ENCODE measurements at places on chromosomes 1 and 21. TPM values are rescaled to one million over a fixed set of nuclear protein-coding genes. Genes with fewer than 3 reads are reported as not detected.

DNA sequence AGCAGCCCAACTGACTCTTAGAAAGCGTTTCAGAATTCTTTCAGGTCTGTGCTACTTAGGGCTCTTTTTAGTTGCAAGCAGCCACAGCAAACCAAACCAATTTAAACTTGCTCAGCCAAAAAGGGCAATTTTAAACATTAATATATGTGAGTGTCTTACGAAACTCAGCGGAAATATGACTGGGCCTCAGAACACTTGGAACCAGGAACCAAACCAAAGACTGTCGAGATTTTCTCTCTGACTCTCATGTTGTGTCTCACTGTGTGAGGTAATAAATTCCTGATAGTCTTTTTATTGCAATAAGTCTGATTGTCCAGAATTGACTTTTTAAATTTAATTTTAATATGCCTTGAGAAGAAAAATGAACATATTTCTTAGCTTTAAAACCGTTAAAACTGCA, 122.3 kb downstream of the SYF2 start:
- H3K27ac ChIP-seq, result no peak overlapping the region
- no peaks in the 10 kb centered on the region for H3K36me3 ChIP-seq
- H3K4me3 ChIP-seq, result no peak overlapping the region
- ATAC-seq, result no peak
- no peaks in the 10 kb centered on the region for H3K4me1 ChIP-seq
- peaks cover 34% of the 10 kb centered on the region for H3K27me3 ChIP-seq

Gene MX2
- total RNA-seq, result 7.3 TPM

DNA sequence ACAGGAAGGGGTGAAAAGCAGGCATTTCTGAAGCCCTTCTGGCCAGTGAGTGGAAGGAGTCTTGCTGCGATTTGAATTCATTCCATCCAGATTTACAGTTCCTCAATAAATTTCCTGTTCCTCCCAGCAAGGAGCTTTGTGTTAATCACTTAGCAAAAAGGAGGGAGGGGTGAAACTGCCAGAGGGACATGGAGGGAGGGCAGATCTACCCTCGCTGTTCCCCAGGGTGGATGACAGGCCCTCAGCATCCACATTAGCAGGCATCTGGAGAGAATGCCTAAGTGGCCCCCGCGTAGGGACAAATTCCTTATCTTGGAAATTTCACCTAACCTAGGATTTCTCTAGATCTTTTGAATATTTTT, 1.2 kb downstream of the ETV3 start:
- H3K36me3 ChIP-seq, result peaks cover 40% of the 10 kb centered on the region
- H3K27me3 ChIP-seq, result no peaks in the 10 kb centered on the region
- no peak for ATAC-seq
- peaks cover 3% of the 10 kb centered on the region for H3K4me1 ChIP-seq

GRCh38 chr1:213418268-213419071, 367.4 kb downstream of the RPS6KC1 start:
- H3K4me3 ChIP-seq, result no peak overlapping the region
- H3K27ac ChIP-seq, result no peak overlapping the region
- no peak for ATAC-seq

DNA sequence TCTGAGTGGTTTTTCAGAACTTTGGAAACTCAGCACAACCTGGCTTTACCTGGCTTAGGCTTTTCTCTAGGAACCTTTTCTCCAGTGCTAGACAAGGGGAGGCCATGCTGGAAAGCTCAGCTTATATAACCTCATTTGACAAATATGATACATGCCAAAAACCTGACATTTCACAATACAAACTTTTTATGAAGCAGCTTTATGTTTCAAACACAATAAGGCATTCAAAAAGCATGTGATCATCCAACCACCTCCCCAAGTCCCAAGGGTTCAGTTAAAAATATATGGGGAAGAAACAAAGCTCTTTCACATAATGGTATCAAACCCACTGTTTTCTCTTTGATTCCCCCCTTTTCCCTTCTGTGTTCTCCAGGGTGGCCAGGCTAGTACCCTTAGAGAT, 63.7 kb downstream of the ZC3H11B start:
- ATAC-seq, result no peak
- H3K36me3 ChIP-seq, result no peaks in the 10 kb centered on the region
- H3K27ac ChIP-seq, result no peak overlapping the region
- no peaks in the 10 kb centered on the region for H3K4me1 ChIP-seq

DNA sequence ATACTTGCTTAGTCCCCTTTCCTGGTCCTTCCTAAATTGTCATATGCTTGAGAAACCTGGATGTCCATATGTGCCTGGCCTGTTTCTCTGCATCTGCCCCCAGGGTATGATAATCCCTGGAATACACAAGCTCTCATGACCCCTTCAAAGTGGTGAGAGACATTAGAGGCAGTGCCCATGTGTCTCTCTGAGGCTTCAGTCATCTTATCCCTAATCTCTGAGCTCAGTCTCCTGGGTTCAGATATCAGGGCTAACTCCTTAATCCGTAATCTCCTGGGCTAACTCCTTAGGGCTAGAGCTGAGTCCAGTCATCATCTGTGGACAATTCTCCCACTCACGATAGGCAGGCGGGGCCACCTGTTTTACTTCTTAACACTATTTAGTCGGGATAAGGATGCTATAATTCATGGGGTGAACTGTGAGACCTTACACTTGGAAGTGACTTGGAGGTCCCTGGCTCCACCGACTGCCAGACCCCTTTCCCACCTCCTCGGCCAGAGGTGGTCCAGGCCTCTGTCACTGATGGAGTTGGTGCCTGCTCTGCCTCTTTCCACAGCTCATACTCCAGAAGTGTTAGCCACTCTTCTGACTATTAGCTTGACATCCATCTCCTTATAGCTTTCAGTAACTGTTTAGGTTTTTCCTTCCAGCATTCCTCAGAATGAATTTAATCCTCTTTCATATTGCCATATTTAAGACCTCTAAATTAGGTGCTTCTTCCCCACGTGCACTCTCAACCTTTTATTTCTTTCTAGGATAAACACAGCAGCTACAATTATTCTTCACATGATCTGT, 22.7 kb downstream of the CCN1 start:
- H3K4me1 ChIP-seq, result peaks cover 36% of the 10 kb centered on the region
- H3K4me3 ChIP-seq, result no peak overlapping the region
- H3K36me3 ChIP-seq, result no peaks in the 10 kb centered on the region
- ATAC-seq, result no peak
- no peaks in the 10 kb centered on the region for H3K27me3 ChIP-seq

- H3K36me3 ChIP-seq, result no peaks in the 10 kb centered on the region
- ATAC-seq, result no peak
Measured at GRCh38 chr1:59007820-59008598, 224.2 kb upstream of the JUN start.

GRCh38 chr1:55056632-55056992, 17.3 kb downstream of the PCSK9 start:
- no peaks in the 10 kb centered on the region for H3K36me3 ChIP-seq
- H3K27ac ChIP-seq, result no peak overlapping the region
- peaks cover 12% of the 10 kb centered on the region for H3K4me1 ChIP-seq
- no peaks in the 10 kb centered on the region for H3K27me3 ChIP-seq

Gene LRP8
- 1.9 TPM for total RNA-seq

Gene AMY2B
- 31.4 TPM for total RNA-seq

- H3K27ac ChIP-seq, result no peak overlapping the region
- no peaks in the 10 kb centered on the region for H3K36me3 ChIP-seq
- peak overlapping the region; percentile 43 for H3K4me3 ChIP-seq
- peaks cover 53% of the 10 kb centered on the region for H3K27me3 ChIP-seq
Measured at GRCh38 chr1:17118706-17119075, 560 bp downstream of the PADI2 start.

- H3K4me1 ChIP-seq, result peaks cover 3% of the 10 kb centered on the region
- peaks cover 27% of the 10 kb centered on the region for H3K36me3 ChIP-seq
- H3K27ac ChIP-seq, result peak overlapping the region; percentile 46
- H3K27me3 ChIP-seq, result no peaks in the 10 kb centered on the region
- H3K4me3 ChIP-seq, result no peak overlapping the region
- ATAC-seq, result no peak
Measured at GRCh38 chr1:10057343-10057742, 24.6 kb downstream of the UBE4B start.

Gene SPATA21
- total RNA-seq, result 3.6 TPM

GRCh38 chr1:87167848-87168525, 160.7 kb upstream of the LMO4 start:
- no peaks in the 10 kb centered on the region for H3K4me1 ChIP-seq
- no peak overlapping the region for H3K27ac ChIP-seq
- H3K36me3 ChIP-seq, result no peaks in the 10 kb centered on the region
- no peak overlapping the region for H3K4me3 ChIP-seq
- no peaks in the 10 kb centered on the region for H3K27me3 ChIP-seq

DNA sequence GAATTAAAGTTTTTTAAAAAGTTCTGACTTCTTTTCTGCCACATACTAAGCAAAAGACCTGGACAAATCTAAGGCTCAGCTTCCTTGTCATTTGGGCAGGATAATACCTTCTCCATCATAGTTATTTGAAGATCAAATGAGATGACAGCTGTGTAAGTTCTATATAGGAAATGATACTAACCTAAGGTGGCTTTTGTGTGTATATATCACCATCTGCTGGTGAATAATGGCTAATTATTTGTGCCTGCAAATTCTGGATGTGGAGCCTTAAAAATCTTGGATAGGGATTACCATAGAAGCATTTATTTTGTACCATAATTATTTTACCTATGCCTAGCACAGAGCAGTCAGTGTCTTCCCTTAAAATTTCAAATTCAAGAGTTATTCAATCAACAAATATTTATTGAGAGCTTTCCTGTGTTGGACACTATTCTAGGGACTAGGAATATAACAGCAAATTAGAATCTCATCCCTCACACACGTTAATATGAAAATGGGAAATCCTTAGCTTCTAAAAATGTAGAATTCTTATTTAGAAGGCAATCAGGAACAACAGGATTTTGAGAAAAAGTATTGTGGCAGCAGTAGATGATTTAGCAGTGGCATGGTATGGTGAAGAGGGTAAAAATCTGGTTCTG, 89.8 kb downstream of the TMEM200B start:
- ATAC-seq, result no peak
- no peak overlapping the region for H3K4me3 ChIP-seq
- H3K27ac ChIP-seq, result no peak overlapping the region
- H3K4me1 ChIP-seq, result no peaks in the 10 kb centered on the region

Gene DENND2C
- total RNA-seq, result 5.3 TPM

Gene LGALS8
- 56.0 TPM for total RNA-seq

DNA sequence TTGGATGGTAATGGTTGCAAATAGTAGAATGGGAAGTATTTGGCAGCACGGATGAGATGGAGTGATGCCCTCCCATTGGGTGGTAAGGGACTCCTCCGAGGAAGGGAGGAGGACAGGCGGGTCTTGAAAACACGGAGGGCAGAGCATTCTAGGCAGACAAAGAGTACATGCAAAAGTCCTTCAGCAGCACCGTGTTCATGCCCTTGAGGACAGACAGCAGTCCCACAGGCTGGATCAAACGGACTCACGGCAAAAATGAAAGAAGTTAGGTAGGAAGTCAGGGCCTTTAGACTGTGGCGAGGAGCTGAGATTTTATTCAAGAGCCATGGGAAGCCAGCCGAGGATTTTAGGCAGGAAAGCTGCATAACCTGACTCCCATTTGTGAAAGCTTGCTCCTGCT, 253.9 kb downstream of the RHOU start:
- peak overlapping the region; percentile 64 for H3K27ac ChIP-seq
- no peaks in the 10 kb centered on the region for H3K36me3 ChIP-seq
- H3K27me3 ChIP-seq, result no peaks in the 10 kb centered on the region
- no peak overlapping the region for H3K4me3 ChIP-seq
- no peak for ATAC-seq

DNA sequence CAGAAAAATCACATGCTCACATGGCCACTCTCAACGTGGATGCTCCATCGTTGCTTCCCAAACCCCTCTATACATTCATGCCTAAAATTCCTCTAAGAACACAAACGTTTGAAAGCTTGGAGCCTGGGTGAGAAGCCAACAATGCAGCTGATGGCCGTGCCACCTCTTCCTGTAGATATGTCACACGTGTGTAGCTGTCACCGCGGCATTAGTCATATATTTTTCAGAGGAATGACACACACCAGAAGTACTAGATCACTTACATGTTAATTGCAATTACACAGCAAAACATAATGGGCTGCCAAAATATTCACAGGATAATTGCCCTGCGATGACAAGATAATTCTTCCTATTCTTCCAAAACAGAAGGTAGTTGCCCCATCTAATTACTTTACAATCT, 112.7 kb upstream of the BACE2 start:
- H3K4me3 ChIP-seq, result no peak overlapping the region
- H3K27me3 ChIP-seq, result peaks cover 6% of the 10 kb centered on the region
- no peaks in the 10 kb centered on the region for H3K4me1 ChIP-seq

- no peaks in the 10 kb centered on the region for H3K4me1 ChIP-seq
- H3K36me3 ChIP-seq, result no peaks in the 10 kb centered on the region
- no peak for ATAC-seq
- H3K4me3 ChIP-seq, result no peak overlapping the region
- no peak overlapping the region for H3K27ac ChIP-seq
- H3K27me3 ChIP-seq, result no peaks in the 10 kb centered on the region
Measured at GRCh38 chr1:145878724-145879123, 6.9 kb downstream of the ANKRD35 start.

GRCh38 chr1:55716610-55717009, 501.4 kb upstream of the USP24 start:
- peaks cover 21% of the 10 kb centered on the region for H3K4me1 ChIP-seq
- ATAC-seq, result no peak
- H3K36me3 ChIP-seq, result no peaks in the 10 kb centered on the region
- no peak overlapping the region for H3K27ac ChIP-seq
- no peak overlapping the region for H3K4me3 ChIP-seq

- H3K36me3 ChIP-seq, result peaks cover 4% of the 10 kb centered on the region
- H3K27me3 ChIP-seq, result no peaks in the 10 kb centered on the region
- no peaks in the 10 kb centered on the region for H3K4me1 ChIP-seq
Measured at GRCh38 chr1:224132901-224133300, 19.0 kb downstream of the FBXO28 start.

DNA sequence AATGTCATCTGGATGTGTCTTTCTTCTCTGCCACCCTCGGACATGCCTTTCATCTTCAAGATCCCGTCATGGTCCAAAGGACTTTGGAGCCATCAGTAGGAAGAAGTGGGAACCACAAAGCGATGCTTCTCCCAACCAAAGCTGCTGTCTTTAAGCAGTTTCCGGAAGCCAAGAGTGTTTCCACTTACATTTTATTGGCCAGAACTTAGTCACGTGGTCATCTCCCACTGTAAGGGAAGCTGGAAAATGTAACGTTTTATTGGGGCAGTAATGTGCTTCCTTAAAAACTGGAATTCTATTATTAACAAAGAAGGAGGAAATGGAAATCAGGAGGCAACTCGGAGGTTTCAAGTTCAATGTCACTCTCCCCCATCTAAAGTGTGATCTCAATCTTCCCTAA, 170.8 kb downstream of the ATG4C start:
- H3K36me3 ChIP-seq, result no peaks in the 10 kb centered on the region
- no peak for ATAC-seq
- H3K4me1 ChIP-seq, result no peaks in the 10 kb centered on the region
- no peak overlapping the region for H3K27ac ChIP-seq
- H3K4me3 ChIP-seq, result no peak overlapping the region

GRCh38 chr1:1124508-1124785, 8.6 kb upstream of the C1orf159 start:
- peaks cover 52% of the 10 kb centered on the region for H3K27me3 ChIP-seq
- H3K4me1 ChIP-seq, result peaks cover 12% of the 10 kb centered on the region
- H3K27ac ChIP-seq, result no peak overlapping the region
- H3K4me3 ChIP-seq, result no peak overlapping the region

Gene AGTRAP
- total RNA-seq, result 32.2 TPM

GRCh38 chr21:14863745-14864210, 201.0 kb downstream of the NRIP1 start:
- H3K36me3 ChIP-seq, result no peaks in the 10 kb centered on the region
- H3K4me3 ChIP-seq, result no peak overlapping the region
- no peak for ATAC-seq
- H3K27ac ChIP-seq, result no peak overlapping the region
